ENCODE measurements at places on chromosomes 12 and 14.

DNA sequence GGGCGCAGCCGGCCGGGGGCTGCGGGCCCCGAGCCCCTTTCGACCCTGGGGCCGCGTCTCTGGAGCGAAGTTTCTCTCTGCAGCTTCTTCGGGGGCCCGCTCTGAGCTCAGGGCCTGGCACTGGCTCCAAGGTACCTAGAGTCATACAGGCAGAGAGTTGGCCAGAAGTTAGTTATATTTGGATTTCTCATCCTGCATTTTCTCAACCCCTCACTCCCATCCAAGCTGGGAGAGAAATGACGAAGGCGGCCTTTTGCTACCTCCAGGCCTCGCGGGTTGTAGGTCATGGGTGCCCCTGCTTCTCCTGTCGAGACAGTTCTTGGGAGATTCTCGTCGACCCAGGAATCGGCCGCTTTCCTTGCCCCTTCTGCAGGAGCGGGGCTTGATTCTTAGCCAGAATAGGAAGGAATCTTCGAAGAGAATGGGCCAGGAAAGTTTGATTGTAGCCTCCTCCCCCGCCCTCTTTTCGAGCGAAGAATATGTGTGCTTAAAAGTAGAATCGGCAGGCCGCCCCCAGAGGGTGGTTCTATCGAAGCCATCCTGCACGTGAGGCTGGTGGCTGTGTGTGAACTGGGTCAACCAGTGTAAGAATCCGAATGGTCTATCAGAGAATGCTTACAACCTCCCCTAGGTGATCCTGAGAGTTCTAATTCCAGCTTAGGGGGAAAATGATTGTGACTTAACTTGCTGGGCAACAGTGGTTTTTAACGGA is 785 bp downstream of the MLEC start:
- DNase-seq: no peak

- DNase-seq: no peak
Measured at GRCh38 chr12:101694986-101695385, 2.5 kb upstream of the CHPT1 start.

DNA sequence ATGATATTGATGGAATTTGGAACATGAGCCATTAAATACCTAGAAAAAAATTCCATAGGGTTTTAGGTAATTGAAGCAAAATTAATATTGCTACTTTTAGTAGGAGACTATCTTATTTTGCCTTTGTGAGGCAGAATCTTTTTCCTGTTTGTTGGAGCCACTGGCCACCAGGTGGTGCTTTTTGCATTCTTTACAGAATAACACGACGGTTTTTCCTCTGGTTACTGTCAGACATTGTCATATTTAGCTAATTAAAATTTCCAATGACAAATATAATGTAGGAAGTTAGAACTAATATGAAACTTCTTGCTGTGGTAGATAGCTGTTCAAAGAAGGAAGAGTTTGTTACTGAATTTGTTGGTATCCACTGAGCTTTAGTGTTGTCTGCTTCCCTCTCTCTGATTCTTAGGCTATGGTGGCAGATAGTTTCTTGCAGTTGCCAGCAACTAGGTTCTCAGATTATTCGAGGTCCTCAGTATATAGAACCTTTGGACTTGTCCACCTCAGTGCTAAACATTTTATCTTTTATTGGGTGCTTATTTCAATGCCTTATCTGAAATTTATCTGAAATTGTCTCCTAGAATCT is 25.7 kb downstream of the RAB21 start:
- no peak for DNase-seq

GRCh38 chr12:87812030-87812429 is 217.2 kb downstream of the C12orf50 start:
- no peak for DNase-seq

DNA sequence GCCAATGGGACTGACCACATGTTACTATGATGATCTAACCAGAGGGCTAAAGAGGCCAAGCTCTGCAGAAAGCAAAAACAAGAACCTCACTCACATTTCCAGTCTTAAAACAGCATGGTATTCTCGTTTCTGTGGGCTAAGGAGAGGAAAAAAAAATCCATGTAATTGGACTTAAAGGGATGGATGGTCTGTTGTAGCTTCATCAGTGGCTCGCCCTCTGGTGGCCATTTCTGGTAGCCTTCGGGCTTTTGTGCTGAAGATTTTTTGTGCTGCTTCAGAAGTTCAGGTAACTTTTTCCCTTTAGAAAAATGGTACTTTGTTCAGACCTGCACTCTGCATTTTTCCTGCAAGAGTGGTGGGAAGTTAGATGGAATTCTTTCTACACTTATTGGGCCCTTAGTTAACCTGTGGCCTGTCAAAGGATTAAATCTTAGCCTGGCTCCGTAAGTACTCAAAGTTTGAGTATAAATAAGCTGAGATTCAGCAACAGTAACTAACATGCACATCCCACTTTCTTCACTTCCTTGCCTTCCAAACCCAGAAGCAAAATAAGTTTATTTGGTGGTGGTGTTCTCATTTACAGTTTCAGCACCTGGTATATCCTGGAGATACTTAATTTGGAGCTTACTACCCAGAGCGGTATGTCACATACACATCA is 22.3 kb downstream of the DCAF4 start:
- peak; percentile 50 for DNase-seq

DNA sequence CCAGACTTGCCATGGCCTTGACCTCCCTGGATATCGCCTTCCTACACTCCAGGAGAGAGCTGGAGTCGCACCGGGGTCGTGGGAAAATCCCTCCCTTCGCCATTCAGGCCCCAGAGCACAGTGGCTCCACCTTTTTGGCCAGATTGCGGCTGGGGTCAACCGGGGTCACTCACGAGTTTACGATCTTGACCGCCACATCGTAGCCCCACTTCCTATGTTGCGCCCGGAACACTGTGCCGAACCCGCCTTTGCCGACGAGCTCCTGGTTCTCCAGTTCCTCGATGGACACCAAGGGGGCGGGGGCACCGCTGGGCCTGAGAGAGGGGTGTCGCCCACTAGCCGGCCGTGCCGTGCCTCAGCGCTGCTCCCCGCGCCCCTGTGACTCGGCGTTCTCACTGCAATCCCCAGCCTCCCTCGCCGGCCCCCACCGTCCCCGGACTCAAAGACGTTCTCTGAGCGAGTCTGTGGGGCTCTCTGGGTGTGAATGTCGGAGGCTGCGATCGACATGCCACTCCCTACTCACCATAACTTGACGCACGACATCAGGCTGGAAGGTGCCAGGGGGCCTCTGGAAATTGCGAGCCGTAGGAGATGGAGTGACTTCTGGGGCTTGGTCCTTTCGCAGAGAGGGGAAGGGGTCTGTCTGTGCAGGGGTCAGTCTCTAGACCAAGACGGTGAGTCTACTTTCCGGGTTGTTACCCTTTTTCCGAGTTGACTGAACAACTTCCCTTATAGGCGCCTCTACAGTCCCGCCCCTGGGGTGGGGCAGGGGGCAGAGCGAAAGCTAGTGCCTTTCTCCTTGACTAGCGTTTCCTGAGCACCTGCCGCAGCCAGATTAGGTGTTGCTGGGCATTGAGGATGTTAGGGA is at the start of gene RIPK3:
Gene RIPK3, minus strand, starts transcription at position 708 of the 868 bp plus-strand sequence. Its CDS starts 165 bp downstream, at position 543.
- peak; percentile 54 for DNase-seq

DNA sequence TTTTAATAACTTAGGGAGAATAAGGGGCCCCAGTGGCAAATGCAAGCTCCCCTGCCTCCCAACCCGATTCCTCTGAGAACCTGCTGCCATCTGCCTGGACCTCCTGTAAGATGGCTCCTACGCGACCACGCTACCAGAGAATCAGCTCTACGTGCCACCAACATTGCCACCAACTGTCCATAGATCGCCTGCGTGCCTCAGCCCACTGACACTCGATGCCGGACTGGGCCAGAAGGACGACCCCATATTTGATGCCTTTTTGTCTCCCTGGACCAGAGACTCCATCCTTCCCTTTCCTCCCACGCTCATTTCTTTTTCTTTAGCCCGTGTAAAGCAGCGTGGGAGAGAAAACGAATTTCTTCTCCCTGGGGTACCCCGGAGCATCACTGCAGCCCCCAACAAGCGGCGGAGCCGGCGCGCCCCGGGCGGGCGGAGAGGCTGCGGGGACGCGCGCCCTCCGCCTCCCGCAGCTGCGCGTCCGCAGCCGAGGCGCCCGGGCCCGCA is 565 bp upstream of the KLHL42 start:
- DNase-seq: no peak

DNA sequence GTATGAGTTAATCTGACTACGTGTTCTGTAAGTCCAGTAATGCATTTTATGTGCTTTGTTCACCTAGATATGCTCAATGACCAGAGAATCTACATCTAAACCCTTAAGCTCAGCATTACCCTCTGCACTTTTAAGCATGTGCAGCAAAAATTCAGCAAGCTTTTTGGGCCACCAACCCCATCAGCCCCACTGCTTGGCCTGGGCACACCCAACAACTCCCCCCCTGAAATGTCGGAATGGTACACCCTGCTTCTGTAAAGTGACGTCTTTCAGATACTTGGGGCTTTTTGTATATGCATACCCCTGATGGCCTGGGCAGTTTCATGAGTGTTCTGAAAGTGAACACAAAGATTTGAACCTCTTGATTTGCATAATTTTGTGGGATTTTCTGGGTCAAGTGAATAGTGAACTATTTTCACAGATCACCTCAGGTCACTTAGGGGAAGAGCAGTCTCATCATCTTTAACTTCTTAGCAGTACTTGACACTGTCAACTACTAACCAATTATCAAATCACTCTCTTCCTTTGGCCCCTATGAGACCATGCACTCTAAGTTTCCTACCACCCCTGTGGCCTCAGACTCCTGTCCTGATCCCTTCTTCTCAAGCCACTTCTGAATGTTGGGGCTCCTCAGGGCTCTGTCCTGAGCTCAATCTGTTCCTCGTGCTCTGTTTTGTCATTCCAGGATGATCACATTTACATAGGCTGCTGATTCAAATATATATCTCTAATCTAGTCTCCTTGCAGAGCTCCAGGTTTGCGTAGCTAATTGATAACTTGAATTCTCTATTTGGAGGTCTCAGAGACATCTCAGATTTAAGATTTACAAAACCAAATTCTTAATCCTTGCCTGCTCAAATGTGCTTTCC is 36.3 kb upstream of the PPM1A start:
- no peak for DNase-seq

GRCh38 chr14:101207897-101208296 is 304.4 kb upstream of the RTL1 start:
- DNase-seq: no peak

- no peak for DNase-seq
Measured at GRCh38 chr12:105775343-105775742, 363.4 kb downstream of the NUAK1 start.

DNA sequence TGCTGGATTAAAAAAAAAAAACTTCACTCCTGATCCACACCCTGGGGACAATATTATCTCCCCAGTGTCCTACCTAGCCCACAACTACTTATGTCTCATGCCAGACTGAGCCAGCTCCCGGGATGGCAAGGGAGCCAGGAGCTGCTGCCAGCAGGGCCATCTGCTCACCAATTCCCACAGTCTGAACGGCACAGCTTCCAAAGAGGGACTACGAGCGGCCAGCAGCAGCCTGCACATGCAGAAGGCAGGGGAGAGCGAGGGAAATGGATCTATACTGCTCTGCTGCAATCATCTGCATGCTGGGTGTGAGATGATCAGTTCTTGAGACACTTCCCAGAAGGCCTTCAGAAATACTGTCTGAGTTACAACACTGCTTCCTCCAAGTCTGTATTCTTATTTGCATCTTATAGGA is 11.1 kb downstream of the SSH1 start:
- no peak for DNase-seq

GRCh38 chr12:78191611-78192010 is 360.9 kb downstream of the NAV3 start:
- no peak for DNase-seq

GRCh38 chr12:55469291-55469690 is 647 bp downstream of the OR6C70 start:
- DNase-seq: no peak

DNA sequence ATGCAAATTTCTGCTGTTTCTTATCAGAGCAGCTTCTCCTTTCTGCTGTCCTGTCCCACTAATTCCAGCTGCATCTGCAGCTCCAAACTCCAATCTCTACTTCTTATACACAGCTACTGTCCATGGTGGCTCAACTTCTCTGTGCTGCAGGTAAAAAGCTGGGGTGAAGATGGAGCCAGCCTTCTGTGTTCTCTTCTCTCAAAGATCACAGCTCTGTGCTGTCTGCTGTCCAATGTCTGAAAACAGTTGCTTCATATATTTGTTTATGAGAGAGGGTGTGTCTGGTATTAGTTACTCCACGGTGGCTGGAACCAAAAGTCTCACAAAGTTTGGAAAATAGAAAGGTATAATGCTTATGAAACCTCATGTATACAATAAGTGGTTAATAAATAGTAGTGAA is 445.8 kb upstream of the TBX3 start:
- DNase-seq: no peak

DNA sequence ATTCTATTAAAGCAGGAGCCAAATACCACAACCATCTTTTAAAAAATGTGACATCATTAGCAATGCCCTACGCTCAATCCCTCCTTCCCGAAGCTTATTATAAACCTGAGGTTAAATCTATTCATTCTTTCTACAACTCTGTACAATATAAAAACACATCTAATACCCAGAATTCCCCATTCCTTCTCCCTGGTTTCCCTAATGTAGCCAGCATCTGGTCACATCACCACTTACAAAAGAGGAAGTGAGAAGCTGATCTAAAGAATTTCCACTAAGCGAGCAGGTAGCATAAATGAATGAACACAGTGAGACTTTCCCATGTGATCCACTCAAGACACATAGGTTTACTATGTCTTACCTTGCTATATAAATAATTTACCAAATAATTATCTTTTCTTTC is 90.4 kb downstream of the LRP6 start:
- no peak for DNase-seq

- DNase-seq: no peak
Measured at GRCh38 chr12:92927436-92928281, 1.4 kb downstream of the EEA1 start.

DNA sequence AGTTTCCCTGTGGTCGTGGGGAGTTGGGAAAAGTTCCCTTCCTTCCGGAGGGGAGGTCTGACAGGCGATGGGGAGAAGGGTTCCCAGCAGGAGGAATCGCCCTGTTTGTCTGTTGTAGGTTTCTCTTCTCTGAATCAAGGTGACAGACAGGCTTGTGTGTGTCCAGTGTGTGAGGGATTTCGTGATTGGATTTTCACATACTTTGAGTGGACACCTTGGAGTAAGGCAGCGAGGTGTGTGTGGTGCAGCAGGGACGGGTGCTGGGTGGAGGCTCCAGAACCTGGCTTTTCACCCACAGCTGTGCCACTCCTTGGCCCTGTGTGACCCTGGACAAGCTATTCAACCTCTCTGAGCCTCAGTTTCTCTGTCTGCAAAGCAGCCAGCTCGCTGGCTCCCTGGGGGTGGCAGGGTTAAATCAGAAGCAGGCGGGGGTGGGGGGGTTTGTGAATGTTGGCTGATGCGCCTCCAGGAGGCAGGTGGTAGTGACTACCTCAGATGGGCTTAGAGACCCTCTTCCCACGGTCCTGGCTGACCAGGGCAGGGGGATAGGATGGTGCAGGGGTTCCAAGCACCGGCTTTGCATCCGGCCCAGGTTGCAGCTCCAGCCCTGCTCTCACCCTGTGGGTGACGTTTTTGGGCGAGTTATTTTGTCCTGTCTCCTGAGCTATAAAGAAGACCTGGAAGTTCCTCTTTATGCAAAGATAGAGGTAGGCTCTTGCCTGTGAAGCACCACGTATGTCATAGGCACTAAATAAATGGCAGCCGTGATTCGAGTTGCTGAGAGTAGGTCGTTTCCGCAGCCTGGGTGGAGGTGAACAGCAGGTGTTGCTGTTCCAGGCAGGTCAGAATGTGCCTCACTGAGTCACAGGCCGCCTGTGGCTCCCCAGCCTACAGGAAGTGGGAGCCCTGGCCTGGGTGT is 679 bp downstream of the BDKRB2 start:
- no peak for DNase-seq

All from stimulated activated CD8-positive, alpha-beta memory T cell treated with anti-CD3 and anti-CD28 coated beads, Interleukin-4, amount 100 ng/mL, for 24 hours (primary cell).